ENCODE measurements at places on chromosomes 11 and 22. TPM values are rescaled to one million over a fixed set of nuclear protein-coding genes. Genes with fewer than 3 reads are reported as not detected.

IL18BP gene
- 3.1 TPM for total RNA-seq

UNC93B1 gene
- total RNA-seq, result 10.4 TPM

ENTHD1 gene
- not detected for total RNA-seq

FOLR3 gene
- total RNA-seq, result 0.52 TPM

ZNF215 gene
- total RNA-seq, result 1.6 TPM

SAA1 gene
- not detected for total RNA-seq

CALCA gene
- not detected for total RNA-seq

Data from skeletal muscle tissue (tissue), 5 donors.